ENCODE measurements at places on chromosomes 4 and X. TPM values are rescaled to one million over a fixed set of nuclear protein-coding genes. Genes with fewer than 3 reads are reported as not detected.

GBA3 gene
- total RNA-seq = 2.4 TPM

ABCE1 gene
- total RNA-seq = 53.2 TPM

CTPS2 gene
- total RNA-seq = 48.9 TPM

CT45A5 gene
- not detected for total RNA-seq

NPY1R gene
- total RNA-seq = 6.9 TPM

SMR3A gene
- not detected for total RNA-seq

ODAPH gene
- not detected for total RNA-seq

NHSL2 gene
- 30.8 TPM for total RNA-seq

ETDA gene
- not detected for total RNA-seq

CT45A1 gene
- not detected for total RNA-seq

RPGR gene
- 27.1 TPM for total RNA-seq

IL21 gene
- total RNA-seq = not detected

SYTL5 gene
- total RNA-seq = 0.21 TPM

TSC22D3 gene
- 388 TPM for total RNA-seq

TLR10 gene
- total RNA-seq = not detected

MAOA gene
- total RNA-seq = 90.6 TPM

NXF2B gene
- total RNA-seq = not detected

FOXP3 gene
- total RNA-seq = not detected

SORCS2 gene
- total RNA-seq = 5.2 TPM

SMIM31 gene
- total RNA-seq = not detected

GLRA3 gene
- total RNA-seq = not detected

ERAS gene
- 0.46 TPM for total RNA-seq

CPE gene
- 116 TPM for total RNA-seq

UNC5C gene
- 4.7 TPM for total RNA-seq

GPR82 gene
- total RNA-seq = not detected

PPP3CA gene
- total RNA-seq = 41.9 TPM

PSAPL1 gene
- total RNA-seq = not detected

HTN1 gene
- not detected for total RNA-seq

NR3C2 gene
- 14.6 TPM for total RNA-seq

IQCM gene
- total RNA-seq = not detected

GAK gene
- total RNA-seq = 50.6 TPM

NAA11 gene
- not detected for total RNA-seq

GUCY1A1 gene
- total RNA-seq = 35.4 TPM

FMR1 gene
- total RNA-seq = 70.7 TPM

ZDHHC15 gene
- total RNA-seq = 0.29 TPM

KLF8 gene
- total RNA-seq = 18.4 TPM

IL15 gene
- 2.3 TPM for total RNA-seq

TMEM156 gene
- total RNA-seq = not detected

SPACA5 gene
- total RNA-seq = not detected

KLB gene
- not detected for total RNA-seq

ATP1B4 gene
- not detected for total RNA-seq

CLTRN gene
- total RNA-seq = not detected

ZNF81 gene
- total RNA-seq = 14.7 TPM

SPANXN3 gene
- not detected for total RNA-seq

HTR2C gene
- 15.7 TPM for total RNA-seq

MEPE gene
- not detected for total RNA-seq

ZNF182 gene
- 3.2 TPM for total RNA-seq

FAM200B gene
- total RNA-seq = 47.1 TPM

DCAF4L1 gene
- total RNA-seq = not detected

H2BW2 gene
- total RNA-seq = not detected

FAM9A gene
- total RNA-seq = not detected

FHL1 gene
- total RNA-seq = 745 TPM

ATRX gene
- 22.8 TPM for total RNA-seq

NOX1 gene
- total RNA-seq = not detected

ARSD gene
- total RNA-seq = 25.7 TPM

SOWAHB gene
- not detected for total RNA-seq

RGN gene
- total RNA-seq = 7.3 TPM

GPR50 gene
- 0.82 TPM for total RNA-seq
